ENCODE measurements at places on chromosomes 5 and 9.

GRCh38 chr5:87361031-87361445 is 51.7 kb downstream of the CCNH start:
- DNase-seq = no peak

DNA sequence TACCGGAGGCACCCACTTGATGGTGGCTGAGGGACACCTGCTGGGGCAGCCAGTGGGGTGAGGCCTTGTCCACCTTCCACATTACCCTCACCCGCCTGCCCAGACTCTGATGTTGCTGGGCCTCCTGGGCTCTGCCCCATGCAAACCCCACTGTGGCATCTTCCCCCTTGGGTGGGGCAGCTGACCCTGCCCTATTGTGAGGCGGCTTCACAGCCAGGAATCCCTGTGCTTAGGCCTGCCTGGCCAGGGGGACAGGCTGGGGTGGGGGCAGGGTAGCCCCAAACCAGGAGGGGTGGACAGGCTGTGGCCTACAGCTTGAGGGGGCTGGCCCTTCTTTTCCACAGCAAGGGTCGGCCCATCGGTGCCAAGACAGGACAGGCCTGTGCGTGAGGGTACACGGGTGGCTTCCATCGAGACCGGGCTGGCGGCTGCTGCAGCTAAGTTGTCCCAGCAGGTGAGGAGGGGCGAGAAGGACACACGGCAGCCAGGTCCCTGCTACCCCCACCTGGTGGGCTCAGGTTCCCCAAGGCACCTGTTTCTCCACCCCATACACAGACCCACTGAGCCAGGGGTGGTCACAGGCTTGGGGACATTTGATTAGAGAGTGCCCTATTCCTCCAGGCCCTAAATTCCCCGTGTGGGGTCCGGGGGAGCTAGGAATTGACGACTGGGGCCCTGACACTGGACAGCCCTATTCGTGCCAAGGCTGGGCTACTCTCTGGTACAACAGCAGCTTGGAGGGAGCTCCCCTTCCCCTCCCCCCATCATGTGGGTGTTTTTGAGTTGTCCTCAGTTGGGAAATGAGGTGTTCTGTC is 99.2 kb downstream of the PHF2 start:
- no peak for DNase-seq

DNA sequence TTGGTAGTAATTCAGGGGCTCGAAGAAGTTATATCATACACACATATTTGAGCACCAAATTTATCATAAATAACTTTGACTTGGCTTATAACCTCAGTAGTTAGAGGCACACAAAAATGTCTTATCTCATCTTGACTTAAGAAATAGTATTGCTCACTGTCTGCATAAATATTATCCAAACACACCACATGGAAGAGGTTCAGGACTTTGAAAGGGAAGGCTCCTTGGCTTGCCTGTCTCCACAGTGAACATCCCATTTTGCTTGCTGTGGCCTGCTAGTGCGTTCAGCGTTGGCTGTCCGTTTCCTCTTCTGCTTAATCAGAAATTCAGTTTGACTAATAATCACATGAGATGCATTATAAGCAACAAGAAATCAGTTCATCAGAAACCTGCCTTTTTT is 13.9 kb downstream of the GRXCR2 start:
- no peak for DNase-seq

DNA sequence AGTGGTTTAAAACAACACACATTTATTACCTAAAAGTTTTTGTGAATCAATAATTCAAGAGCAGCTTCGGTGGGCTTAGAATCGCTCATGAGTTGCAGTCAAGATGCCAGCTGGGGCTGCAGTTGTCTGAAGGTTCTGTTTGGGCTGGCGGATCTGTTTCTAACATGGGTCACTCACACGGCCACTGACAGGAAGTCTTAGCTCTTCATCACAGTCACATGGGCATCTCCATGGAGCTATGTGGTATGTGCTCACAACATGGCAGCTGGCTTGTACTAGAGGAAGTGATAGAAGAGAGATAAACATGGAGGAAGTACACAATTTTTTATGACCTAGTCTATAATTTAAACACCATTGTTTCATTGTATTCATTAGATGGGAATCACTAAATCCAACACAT is 11.2 kb downstream of the KLHL9 start:
- no peak for DNase-seq
